ENCODE measurements at places on chromosomes 4 and X.

DNA sequence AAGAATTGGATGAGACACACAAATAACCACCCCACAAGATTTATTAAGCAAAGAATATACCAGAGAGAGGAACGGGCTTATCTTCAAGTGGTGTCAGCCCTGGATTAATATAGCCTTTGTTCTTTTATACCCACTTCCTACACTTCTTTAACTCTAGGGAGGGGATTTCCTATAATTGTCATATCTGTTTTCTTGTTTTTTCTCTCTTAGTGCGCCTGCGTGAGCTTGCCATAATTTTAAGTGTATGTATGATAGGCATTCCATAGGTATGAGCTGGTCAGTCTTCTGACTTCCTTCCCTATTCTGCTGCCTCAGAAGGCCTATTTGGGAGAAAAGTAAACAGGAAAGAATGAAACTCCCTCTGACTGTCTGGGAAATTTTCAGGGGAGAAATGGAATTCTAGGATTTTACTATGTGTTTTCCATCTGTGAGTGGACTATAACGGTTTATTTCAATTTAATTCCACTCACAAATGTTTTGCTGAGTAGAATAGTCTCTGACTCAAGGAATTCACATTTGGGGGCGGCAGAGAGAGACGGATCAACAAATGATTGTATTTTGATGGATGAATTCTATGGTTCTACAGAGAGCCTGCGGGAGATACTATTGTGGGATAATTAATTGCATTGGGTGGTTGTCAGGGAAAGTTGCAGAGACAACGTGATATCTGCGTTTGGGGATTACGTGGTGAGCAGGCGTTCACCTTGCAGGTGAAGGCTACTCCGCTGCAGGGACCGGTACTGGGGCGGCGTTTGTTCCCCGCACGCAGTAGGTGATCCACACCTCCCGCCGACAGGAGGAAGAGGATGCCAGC, 626 bp upstream of the CEP135 start:
- DNase-seq = peak; percentile 64

- DNase-seq = no peak
Observed at GRCh38 chr4:134585972-134586371, 384.4 kb upstream of the PABPC4L start.

DNA sequence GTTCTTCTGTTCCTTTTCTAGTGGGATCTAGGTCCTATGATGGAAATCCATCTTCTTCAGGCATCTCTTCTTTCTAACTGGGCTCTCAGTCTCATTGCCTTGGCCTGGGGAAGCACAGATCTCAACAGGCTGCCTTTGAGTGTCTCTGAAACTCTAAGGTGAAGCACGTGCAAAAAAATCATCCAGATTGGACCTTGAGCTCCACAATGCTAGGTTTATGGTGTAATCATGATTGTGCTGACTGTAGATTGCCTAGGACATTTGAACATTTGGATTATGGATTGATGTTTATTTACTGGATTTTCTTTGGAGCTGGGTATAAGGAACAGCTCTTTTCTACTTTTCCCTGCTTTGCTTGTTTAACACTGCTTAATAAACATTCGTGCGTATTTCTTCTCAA, 191.5 kb upstream of the NR3C2 start:
- no peak for DNase-seq

DNA sequence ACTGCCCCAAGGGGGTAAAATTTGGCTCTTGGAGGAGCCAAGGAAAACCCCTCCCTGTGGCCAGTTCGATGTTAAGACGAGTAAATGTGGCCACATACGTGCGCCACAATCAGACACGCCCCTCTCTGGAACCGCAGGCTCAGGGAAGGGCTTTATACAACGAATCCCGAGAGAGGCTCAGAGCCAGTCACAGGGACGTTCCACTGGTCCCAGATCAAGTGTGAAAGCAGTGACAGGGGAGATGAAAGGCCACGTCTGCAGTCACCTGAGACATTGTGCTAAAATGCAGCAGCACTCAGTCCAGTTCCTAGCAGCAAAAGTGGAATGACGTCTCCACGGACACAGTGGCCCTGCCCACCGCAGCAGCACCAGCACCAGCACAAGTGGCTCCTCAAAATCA, 68.0 kb downstream of the ACOX3 start:
- no peak for DNase-seq

DNA sequence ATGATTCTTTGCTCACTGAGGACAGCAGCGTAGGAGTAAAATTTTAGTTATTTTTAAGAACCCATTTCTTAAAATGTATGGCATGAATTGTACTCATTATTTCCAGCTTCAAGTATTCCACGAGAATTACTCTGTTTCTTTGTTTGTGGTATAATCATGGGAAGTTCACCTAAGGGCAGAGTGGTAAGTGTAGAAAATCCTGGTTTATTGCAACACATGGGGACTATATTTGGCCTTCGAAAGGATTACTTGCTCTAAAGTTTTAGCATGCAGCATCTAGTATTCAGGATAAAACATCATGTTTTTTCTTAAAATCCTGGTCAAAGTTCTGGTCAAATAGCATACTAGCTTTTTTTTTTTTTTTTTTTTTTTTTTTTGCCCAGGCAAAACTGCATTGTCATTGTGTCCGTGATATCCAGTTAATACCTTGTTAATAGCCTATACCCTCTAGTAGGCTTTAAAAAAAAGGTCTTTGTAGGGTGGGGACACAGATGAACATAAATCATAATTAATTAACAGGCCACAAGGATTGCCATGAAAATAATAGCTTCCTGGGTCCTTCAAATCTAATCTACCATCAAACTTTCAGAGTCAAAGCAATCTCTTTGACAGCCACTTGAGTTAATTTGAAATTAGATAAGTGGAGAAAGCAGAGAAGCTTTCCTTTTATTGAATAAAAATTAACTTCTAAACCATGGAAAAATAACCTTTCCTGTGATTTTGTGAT, 44.6 kb upstream of the VEGFC start:
- no peak for DNase-seq

- DNase-seq = no peak
Observed at GRCh38 chr4:82128355-82128754, 245.4 kb downstream of the HNRNPD start.

DNA sequence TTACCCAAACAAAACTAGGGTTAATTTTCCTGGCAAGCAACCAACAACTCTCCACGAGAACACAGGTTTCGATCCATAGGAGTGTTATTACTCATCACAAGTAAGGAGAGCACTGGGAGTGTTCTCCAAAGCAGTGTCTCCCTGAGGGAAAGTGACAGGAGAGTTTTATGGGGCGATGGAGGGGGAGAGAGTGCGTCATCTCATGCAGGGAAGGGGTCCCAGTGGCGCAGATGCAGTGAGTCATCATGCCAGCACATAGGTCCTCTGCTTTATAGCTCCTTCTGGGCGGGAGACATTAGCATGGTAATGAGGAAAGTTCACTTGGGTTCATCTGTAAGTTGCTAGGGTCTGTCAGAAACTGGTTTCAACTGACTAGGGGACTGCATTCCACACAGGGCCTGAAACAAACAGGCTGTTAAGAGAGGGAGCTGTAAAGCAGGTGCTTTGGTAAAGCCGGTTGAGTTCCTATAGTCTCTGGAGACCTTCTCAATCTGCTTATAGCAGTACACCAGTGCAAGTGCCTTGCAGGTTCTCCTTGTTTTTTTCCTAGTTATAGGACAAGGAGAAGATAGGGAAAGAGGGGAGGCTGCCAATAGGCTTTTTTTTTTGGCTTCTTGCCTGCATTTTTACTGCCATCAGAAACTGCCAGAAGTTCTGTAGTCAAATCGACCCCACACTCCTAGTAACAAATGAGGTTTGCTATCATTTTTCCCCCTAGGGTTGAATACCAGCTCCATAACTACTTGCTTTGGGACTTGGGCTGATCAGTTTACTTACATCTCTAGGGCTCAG, 12.8 kb upstream of the BOD1L1 start:
- DNase-seq = no peak

DNA sequence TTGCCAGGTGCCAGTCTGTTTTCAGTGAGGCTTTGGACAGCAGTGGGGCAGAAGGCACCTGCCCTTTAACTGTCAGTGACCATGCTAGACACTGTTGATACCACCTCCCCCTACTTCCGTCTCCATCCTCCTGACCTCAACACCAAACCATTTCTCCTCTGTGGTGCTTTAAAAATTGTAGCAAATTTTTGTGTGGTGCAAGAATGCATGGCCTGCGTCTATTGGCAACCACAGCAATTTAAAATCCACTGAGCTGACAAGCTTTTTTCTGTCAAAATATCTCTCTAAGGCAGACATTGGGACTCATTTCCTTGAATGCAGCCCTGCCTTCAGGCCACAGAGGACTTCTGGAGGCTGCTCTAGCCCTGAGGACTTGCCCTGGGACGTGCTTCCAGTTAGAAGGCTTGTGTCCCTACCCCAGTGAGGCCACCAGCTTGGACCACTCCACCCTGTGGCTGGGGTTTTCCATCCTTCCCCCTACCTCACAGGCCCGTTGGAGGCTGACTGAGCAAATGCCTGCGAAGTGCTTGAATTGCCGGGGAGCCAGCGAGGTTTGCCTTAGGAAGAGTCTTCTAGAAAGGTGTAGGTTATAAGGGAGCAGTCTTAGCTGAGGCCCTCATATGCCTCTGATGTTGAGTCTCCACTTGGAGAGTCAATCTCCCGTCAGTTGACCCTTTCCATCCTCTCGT, 6.9 kb downstream of the PRRG3 start:
- no peak for DNase-seq

GRCh38 chrX:14529290-14529989, at the start of gene GLRA2:
GLRA2 (plus strand) TSS chrX:14529536; CDS start chrX:14530058, 522 bp downstream.
- no peak for DNase-seq

- DNase-seq = no peak
Observed at GRCh38 chrX:6861456-6861855, 286.1 kb upstream of the STS start.

DNA sequence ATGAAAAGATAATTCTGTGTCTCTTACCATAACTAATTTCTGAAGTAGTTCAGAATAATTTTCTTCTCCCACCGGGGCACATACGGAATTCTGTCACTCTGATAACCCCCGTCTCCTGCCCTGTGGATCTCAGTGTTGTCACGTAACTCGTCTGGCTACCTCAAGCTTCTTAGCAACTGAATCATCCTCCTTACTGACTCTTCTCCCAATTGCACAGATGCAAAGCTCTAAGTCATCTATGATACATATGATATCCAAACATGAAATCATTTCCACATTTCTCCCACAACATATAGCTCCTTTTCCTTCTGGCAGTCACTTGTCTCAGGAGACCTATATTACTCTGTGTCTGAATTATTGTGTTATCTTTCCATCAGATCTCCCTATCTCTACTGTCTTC, 1043.1 kb upstream of the TENM3 start:
- no peak for DNase-seq
